T1000 (cell line): ENCODE measurements at places on chromosomes 3 and 15.

DNA sequence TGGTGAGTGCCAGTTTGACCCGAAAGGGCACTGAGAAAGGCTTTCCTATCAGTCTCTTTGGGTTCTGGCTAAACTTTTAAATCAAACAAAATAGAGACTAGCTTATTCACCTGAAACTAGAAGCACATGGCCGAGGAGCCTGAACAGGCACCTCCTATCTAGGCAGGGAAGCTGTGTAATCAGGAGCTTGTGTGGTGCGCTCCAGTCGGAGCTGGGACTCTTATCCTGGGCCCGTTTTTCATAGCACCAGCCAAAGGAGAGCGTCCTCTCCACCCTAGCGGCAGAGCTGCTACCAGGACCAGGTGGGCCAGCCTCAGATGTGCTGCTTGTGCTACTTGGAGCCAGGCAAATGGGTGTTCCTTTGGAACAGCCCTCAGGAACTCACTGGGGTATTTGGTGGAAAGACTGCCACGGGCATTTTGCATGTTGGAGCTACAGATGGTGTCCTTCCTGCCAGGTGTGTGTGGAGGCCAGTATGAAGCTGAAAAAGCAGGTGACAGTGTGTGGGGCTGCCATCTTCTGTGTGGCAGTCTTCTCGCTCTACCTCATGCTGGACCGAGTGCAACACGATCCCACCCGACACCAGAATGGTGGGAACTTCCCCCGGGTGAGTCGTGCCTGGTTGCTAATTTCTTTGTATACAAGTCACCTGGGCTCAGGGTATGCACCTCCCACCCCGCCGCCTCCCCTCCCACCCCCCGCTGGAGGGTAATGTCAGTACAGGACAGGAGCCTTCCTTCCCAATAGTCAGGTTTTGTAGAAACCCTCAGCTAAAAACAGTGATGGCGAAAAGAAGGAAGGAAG lies 833 bp downstream of the MAN2A2 start:
- no peak for DNase-seq

- no peak for DNase-seq
Observed at GRCh38 chr15:98684995-98685525, 36.7 kb downstream of the IGF1R start.

GRCh38 chr3:53859178-53859577 lies 12.8 kb downstream of the IL17RB start:
- no peak for DNase-seq

DNA sequence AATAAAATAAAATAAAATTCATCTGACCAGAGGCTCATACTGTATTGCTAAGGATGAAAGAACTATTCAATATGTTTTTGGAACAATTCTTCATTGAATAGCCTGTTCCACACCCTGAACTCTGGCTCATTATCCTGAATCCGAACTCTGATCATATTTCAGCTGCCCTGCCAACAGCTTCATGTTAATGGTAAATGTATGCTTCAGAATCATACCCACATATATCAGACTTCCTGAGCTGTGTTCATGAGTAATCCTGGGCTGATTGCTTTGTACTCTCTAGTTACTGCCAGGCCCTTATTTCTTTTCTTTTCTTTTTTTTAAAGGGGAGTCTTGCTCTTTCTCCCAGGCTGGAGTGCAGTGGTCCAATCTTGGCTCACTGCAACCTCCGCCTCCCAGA lies 11.8 kb downstream of the INO80 start:
- DNase-seq: no peak

DNA sequence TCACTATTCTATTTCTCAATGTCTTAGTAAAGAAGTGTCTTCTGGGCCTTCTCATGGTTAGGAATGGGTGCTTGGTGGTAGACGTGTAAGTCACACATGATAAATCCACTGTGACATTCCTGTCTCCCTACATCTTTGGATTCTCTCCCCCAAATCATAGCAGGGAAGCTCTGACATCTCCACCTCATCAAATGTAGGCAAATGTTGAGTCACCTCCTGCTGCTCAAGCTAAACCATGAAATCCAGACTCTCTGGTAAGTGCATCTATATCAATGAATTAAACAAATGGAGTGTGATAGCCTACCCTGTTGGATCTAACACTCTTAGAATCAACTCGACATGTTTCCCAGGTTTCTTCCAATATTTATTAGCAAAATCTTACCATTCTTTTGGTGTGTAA lies 42.8 kb upstream of the RPL35A start:
- no peak for DNase-seq

GRCh38 chr3:126948980-126949535 lies 33.9 kb upstream of the PLXNA1 start:
- DNase-seq: no peak
